ENCODE measurements at places on chromosomes 16 and 17.

- DNase-seq = peak; percentile 76
Observed at GRCh38 chr17:63356337-63356757, 89.8 kb downstream of the CYB561 start.

GRCh38 chr16:1542166-1542500 lies 8.7 kb downstream of the TMEM204 start:
- no peak for DNase-seq

DNA sequence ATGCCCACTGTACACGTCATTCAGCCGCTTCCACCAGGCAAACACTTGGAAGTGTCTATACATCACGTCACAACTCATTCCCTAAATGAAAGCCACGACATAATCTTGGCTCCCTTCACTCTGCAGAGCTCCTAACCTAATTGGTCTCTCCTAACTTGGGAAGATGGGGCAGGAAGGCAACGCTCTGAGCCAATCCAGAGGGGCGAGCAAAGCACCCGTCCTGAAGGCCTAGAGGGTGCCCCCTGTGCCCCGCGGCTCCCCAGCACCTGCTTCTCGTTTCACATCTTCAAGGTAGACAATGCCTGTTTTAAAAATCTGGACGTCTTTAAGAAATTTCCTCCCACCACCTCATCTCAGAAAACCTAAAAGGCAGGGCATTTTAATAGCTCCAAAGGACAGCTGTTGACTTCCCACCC lies 1.0 kb downstream of the CSNK2A2 start:
- DNase-seq = no peak

- DNase-seq = no peak
Observed at GRCh38 chr17:41505007-41505808, at the start of gene KRT13. Gene KRT13 (minus strand): TSS chr17:41505612. CDS start chr17:41505550, 62 bp downstream.

GRCh38 chr16:30397056-30397455 lies 1.8 kb downstream of the ZNF48 start:
- no peak for DNase-seq

DNA sequence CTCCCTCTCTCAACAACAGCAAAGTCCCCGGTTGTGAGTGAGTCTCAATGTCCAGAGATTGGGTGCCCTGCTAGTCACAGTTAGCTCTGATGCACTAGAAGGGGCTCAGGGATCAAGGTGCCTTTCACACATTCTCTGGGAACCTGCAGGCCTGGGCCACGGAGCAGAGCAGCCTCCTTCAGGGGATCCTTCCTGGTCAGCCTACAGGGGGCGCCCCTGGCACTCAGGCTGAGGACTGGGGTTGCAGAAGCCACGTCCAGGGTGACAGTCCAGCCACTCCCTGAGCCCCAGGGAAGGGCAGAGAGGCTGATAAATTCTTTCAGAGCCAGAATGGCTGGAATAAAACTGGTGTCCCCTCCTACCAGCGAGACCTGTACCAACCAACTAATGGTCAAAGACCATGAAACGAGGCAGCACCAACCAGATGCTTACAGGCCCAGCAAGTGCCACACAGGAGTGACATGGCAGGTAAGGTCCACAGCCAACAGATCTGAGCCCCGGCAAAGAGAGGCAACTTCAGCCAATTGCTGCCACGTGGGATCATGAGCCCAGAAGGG lies 43.5 kb downstream of the ST3GAL2 start:
- no peak for DNase-seq

DNA sequence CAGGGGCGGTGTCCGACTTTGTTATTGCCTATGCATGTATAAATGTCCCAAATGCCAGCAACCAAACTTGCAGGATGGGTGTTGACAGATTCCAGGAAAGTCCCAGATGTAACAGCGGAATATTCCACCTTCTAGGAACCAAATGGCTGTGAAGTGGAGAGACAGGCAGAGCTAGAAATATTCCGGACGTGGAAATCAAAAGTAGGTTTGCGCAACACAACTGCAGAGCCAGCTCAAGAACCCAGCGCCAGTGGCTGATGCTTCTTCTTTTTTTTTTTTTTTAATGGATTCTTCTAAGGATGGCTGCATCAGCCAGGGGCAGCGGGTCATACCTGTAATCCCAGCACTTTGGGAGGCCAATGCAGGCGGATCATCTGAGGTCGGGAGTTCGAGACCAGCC lies 601.7 kb downstream of the MAF start:
- DNase-seq = no peak

DNA sequence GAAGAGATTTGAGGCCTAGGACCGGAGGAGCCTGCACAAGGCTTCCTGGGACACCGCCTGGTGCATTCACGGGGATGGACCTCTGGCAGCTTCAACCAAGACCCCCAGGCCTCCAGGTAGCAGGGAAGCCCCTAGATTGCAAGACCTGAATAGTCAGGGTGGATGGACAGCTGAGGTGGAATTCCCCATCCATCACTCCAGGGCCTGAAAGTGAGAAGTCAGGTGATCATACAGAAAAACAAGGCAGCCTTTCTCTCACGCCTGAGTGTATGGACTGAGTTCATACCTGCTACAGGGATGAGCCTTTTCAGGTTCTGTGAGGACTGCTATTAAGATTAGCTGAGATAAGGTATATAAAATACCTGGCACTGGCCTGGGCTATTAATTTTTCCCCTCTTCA lies 74.2 kb downstream of the PLXDC1 start:
- no peak for DNase-seq

All from HS-5 (cell line).